ENCODE measurements at places on chromosomes 11 and 22.
A peak's percentile ranks its signal among the peaks of the same experiment; 100 is the strongest.

DNA sequence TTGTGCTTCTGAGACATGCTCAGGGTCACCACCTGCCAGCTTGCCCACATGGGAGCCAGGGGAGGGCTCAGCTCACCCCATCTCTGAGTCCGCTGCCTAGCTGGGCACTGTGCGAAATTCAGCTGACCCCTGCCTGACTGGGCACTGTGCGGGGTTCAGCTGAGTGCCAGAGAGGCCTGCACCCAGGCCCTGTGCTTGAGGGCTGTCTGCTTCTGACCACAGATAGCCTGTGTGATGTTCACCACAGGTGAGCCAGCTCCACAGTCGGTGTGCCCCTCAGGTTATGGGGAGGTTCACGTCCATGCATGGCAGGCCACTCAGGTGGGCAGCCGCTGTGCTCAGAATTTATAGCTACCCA is 84.5 kb upstream of the SUSD2 start:
- DNase-seq, result no peak

GRCh38 chr11:2540223-2540991 is 95.6 kb downstream of the KCNQ1 start:
- DNase-seq, result peak; percentile 15

- no peak for DNase-seq
Measured at GRCh38 chr11:64265176-64266160, 14.1 kb downstream of the PLCB3 start.

GRCh38 chr11:119886667-119887230 is 157.7 kb upstream of the NECTIN1 start:
- no peak for DNase-seq

DNA sequence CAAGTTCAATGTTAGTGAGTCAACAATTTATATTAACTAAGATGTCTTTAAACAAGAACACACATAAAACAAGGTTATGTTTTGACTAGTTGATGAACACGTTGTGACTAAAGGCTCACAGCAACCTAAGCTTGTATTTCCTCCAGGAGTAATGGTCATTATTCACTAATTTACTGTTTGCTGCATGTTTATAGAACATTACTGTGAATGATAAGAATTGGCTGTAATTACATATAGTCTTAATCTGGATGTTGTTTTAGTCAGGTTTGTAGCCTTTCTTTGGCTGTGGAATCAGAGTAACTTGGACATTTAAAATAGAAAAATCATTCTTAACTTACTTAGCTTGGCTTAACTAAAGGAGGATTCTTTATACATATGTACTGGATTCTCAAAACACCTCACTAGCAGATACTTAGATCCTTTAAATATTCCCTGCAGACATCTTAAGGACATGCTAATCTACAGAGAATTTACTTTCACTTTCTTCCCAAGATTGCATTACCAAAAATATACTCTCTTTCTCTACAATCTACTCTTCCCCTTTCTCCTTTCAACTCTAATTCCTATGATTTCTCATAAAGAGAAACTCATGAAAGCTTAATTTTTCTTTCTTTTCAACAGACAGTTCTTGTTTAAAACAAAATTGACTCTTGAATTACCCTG is 319.7 kb upstream of the CTSC start:
- no peak for DNase-seq

DNA sequence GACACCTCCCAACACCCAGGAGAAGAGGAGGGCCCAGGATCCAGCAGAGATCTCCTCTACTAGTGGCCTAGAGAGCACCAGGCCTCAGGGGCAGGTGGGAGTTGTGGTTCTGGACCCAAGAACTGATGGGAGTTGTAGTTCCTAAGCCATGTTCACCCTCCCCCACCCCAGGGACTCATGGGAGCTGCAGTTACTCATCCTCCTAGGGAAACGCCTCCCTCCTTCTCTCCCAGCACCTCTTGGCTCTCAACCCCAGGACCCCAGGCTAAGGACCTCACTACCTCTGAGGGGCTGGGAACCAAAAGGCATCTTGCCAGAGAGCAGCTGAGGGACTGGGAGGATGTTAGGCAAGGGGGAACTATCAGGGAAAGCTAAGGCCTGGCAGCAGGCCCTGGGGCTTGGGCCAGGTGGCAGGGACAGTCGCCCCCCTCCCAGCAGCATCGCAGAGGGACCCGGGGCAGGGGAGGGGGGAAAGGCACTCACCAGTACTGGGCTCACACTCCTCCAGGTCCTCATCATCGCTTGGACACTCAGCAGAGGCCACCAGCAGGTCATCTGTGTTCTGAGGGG is 28.9 kb downstream of the SLC22A12 start:
- peak; percentile 82 for DNase-seq

DNA sequence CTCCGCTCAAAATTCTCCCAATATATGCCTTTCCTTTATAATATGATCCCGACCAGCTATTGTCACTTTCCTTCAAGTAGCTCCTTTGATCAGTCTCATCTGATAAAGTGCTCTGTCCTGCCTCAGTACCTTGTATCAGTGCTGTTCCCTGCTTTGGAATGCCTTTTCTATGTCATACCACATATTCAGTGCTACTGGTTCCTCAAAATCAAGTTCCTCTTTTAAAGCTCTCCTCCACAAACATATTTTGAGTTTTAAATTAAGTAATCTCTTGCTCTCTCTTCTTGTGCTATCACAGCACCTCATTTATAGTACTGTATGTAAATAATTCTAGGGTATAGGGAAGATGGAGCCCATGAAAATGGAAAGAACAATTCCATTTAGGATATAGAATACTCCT is 137.1 kb upstream of the CTSC start:
- no peak for DNase-seq

GRCh38 chr11:63635762-63636465 is 21.7 kb upstream of the PLAAT3 start:
- peak; percentile 60 for DNase-seq

- DNase-seq, result peak; percentile 42
Measured at GRCh38 chr11:5004424-5005274, 10.0 kb downstream of the OR51L1 start.

Data from right hindlimb (tissue), 1 donor.